CD4-positive, alpha-beta T cell treated with Interferon alpha-2 for 1 hour (primary cell): ENCODE measurements at places on chromosomes 5 and 9.

GRCh38 chr5:21810737-21811316 lies 1042.3 kb downstream of the CDH12 start:
- no peak for DNase-seq

DNA sequence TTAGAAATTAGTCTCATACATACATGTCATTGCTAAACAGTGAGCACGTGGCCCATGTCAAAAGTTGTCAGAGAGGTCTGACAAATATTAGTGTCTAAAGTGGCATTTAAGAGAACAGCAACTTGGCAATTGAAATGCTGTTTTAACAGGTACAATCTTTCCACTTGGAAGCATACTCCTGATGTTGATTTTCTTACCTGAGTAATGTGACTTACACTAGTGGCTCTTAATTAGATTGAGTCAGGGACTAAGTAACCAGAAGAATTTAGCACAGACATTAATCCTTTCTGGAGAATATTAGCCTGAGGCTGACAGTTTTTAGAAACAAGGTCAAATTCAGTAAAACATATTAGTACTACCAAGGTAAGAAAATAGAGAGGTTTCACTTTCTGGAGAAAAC lies 357.0 kb upstream of the ZNF608 start:
- DNase-seq = no peak

DNA sequence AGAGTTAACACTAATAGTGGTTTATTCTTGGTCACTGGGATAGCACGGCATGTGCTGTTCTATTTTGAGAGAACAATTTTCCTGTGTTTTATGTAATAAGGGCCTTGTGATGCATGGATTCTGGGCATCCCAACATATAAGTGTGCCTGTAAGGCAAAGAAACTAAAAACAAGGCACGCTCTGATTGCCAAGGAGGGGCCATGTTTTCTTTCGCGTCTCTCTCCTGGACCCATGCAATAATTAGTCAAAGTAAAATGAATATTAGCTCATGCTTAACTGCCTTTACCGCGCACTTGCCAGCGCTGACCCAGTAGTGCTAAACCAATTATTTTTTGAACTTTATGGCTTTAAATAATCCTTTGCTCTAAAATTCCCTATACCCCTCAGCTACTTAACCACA lies 140.9 kb downstream of the PSAT1 start:
- no peak for DNase-seq

DNA sequence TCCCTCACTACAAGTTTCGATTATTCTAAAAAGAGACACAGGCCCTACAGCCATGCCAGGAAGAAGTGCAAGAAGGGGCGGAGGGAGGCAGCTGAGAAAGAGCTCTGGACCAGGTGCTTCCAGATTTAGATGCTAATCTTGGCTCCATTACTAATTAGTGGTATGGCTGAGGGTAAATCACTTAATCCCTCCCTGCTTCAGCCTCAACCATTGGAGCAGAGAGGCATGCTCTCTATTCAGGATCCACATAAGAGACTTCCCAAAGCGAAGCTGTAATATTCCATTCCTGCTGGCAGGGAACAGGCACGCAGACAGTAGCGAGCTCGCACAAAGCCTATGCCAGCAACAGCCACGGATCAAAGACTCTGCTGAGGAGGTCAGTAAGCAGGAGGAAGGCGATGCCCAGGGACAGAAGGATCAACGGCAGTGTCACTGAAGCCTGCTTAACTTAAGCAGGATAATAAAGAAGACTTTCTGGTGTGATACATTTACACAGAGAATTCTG lies 24.2 kb downstream of the LIFR start:
- DNase-seq = no peak

DNA sequence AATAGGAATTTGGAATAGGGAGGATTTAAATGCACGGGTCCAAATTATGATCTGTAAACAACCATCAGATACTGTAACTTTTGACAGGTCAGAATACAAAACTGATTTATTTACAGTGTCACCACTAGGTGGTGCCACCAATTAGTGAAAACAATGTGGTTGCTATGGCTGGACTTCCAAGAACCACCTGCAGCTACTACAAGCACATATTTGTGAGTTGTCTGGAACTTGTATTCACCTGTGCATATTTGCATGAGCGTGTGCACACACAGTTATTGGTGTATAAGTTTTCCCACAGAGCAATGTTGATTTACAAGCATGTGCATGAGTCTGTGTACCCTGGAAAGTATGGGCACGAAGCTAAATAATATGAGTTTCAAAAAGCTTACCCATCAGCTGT lies 3.0 kb upstream of the HRCT1 start:
- DNase-seq = peak; percentile 50

DNA sequence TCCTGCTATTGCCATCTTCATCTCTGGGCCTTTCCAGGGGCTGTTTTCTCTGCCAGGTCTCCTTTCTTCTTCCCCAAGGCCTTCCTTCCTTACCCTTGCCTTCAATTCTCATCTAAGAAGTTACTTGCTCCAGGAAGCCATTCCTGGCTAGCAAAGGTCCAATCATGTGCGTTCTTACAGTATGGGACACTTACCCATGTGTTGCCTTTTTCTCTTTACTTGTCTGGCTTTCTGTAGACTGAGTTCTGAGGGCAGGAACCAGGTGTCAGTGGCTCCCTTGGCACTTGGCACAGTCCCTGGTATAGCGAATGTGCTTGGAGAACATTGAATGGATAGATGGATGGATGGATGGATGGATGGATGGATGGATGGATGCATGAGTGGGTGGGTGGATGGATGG lies 10.2 kb downstream of the FOXI1 start:
- DNase-seq = no peak

- no peak for DNase-seq
Measured at GRCh38 chr5:149749481-149750365, 19.6 kb downstream of the PPARGC1B start.

DNA sequence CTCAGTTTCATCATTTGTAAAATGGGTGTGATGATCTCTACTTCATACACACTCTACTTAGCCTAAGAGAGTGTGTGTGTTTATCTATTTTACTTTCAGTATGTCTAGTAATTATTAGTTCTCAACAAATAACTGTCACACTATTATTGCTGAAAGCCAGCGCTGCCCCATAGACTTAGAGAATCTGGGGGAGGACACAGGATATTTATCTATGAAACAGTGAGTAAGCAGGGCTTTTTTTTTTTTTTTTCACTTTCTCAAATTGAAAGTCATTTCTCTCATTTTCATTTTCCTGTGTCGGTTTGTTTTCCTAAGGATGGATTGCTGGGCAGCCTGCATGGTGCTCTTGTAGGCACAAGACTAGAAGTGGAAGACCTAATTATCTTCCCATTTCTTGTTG lies 248.4 kb upstream of the RPS23 start:
- no peak for DNase-seq

DNA sequence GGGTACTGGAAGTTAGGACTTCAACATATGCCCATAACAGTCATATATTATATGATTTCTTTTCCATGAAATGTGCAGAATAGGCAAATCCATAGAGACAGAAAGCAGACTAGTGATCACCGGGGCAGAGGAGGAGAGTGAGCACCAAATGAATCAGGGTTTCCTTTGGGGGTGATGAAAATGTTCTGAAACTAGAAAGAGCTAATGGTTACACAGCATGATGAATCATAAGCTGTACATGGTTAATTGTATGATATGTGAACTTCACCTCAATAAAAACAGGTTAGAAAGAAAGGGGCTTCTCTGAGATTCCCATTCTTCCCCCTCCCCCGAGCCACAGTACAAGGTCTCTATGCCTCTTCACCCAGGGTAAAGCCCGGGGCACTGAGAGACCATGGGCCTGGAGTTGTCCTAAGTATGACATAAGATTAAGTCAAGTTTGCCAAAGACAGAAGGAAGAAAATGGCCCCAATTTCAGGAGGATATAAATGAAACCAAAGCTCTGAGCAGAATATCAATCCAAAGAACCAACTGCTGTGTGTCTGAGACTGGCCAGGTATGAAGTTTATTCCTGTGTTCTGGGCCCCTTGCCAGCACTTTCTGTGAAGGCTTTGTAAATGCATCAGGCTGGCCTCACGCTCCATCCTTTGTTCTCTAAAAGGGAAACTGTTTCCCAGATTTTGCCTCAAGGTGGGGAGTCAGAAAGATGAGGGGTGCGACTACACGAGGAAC lies 243.8 kb downstream of the CDK5RAP2 start:
- DNase-seq = no peak

DNA sequence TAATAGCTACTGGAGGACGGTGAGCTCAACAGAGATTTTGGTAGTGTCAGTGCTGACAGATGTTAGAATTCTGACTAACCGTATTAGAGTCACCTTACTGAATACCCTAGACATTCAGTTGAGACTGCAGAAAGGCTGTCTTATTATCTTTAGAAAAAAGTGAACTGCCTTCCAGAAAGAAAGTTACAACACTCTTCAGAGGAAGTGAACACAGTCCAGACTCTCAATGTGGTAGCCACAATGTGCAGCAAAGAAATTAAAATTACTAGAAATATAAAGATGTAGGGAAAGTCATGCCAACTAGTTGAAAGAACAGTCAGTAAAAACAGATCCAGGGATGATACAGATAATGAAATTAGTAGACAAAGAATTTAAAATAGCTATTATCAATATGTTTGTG lies 47.1 kb upstream of the COL15A1 start:
- no peak for DNase-seq

DNA sequence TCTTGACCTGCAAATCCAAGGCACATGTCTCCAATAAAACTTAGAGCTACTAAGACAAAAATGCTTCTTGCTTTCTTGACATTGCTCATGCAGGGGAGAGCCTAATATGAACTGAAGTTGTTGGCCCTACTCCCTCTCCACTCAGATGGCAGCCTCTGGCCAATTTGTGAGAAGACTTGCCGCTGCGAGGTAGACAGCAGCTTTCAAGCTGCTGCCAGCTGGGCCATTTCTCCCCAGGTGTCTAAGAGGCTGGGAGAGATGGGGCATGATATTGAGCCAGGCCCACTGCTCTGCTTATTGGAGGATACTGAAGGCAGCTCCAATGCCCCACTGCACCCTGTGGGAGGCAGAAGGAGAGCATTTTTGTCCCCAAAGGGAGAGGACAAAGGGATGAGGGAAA lies 380.5 kb downstream of the RASEF start:
- DNase-seq = no peak

DNA sequence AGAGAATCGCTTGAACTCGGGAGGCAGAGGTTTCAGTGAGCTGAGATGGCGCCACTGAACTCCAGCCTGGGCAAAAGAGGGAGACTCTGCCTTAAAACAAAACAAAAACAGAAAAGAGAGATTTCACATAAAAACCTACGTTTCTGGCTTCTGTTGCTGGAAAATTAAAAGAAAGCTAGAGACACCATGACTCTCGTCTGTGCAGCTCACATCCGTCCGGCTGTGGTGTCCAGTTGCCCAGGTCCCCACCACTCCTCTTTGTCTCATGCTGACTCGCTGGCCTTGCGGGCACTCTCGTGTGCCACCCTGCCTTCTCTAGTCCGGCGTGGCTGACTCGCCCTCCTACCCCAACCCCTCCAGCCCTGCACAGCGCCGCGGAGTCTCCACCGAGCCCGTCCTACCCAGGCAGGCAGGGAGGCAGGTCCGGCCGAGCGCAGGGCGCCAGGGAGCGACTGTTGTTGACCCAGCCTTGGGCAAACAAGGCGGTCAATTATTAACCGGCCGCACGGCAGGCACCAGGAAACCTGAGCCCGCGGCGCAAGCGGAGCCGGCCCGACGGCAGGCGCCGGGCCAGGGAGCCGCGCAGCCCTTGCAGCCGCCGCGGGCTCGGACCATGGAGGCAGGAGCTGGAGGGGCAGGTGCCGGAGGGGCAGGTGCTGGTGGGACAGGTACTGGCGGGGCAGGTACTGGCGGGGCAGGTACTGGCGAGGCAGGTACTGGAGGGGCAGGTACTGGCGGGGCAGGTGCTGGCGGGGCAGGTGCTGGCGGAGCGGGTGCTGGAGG lies at the start of gene PRRT1B:
Gene PRRT1B, plus strand, starts transcription at position 521 of the 783 bp plus-strand sequence. Its CDS starts 93 bp downstream, at position 614.
- DNase-seq = no peak

DNA sequence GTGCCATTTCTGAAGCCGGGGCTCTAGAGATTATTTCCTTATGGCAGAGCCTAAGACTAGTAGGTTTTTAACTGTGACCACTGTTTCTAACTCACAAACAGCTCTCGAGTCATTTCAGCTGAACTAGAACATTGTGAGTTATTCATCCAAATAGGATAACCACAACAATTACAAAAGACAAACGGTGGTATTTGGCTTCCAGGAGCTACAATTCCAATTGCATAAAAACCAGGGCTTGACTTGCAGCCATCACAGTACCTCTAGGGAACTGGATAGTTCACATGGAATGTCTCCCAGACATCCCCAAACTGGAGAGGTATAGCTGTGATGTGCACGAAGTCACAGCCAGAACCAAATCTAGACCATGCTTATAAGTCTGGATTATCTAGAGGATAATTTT lies 224.8 kb downstream of the FAM114A2 start:
- DNase-seq = no peak

DNA sequence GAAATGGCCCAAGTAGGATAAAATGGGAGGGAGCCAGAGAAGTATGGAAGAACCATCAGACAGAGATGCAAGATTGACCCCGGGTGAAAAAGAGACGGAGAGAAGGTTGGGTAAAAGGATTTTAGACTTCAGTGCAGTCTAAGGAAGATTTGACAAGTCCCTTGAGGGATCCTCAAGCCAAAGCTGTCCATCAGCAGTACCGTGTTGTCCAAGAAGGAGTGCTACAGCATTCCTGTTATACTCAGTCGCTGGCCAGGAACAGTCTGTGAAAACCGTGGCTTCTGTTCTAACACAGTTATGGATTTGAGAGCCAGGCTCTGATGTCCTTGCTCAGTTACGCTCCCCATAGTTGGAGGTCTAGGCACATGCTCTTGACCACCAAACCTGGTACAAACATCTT lies 383.9 kb upstream of the DAB2 start:
- no peak for DNase-seq

DNA sequence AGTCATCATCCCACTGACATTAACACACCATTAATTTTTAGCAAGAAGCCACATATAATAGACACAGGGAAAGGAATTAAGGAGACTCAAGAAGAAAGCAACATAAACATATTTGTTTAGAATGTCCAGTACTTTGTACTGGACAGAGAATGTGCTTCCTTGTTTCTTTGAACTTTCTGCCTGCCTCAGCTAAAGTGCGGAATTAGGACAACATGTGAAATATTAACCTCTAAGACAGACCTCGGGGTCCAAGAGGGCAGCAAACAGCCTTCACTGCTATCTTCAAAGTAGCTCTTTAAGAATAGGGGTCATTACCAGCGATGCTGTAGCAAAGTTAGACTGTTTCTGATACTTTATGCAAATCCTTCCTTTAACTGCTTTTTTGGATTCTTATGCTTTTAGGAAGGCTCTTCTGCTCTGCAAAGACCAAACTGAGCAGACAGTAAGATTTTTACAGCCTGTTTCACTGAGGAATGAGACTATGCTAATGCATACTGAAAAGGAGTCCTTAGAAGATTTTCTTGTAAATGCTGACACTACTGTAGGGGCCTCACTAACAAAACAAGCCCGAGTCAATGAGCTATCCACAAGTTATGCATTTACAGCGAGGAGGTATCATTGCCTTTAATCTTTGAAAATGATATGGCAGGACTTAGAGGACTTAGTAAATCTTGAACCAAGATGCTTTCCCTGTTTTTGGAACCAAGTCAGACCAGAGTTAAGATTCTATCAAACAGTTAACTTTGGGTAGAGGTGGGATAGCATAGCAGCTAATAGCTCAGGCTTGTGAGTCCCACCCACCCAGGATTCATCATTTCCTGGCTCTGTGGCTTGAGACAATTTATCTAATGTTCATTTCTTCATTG lies 23.8 kb downstream of the DAB2 start:
- no peak for DNase-seq
